ENCODE measurements at places on chromosomes 6 and 20.

DNA sequence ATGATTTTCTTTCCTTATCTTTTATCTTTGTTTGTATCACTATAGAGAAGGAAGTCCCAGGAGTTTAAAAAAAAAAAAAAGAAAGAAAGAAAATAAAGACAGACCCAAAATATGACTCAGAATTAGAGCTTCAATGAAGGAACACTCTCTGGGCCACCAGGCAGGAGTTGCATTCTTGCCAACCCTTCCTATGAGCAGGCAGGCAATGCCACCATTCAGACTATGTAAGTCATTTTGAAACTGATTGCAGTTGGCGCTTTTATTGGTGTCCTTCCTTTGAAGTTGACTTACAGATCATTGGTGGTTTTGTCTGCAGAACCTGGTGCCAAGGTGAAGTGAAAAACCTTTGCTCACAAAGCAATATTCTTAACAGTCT is 50.3 kb downstream of the MYB start:
- DNase-seq, result no peak

DNA sequence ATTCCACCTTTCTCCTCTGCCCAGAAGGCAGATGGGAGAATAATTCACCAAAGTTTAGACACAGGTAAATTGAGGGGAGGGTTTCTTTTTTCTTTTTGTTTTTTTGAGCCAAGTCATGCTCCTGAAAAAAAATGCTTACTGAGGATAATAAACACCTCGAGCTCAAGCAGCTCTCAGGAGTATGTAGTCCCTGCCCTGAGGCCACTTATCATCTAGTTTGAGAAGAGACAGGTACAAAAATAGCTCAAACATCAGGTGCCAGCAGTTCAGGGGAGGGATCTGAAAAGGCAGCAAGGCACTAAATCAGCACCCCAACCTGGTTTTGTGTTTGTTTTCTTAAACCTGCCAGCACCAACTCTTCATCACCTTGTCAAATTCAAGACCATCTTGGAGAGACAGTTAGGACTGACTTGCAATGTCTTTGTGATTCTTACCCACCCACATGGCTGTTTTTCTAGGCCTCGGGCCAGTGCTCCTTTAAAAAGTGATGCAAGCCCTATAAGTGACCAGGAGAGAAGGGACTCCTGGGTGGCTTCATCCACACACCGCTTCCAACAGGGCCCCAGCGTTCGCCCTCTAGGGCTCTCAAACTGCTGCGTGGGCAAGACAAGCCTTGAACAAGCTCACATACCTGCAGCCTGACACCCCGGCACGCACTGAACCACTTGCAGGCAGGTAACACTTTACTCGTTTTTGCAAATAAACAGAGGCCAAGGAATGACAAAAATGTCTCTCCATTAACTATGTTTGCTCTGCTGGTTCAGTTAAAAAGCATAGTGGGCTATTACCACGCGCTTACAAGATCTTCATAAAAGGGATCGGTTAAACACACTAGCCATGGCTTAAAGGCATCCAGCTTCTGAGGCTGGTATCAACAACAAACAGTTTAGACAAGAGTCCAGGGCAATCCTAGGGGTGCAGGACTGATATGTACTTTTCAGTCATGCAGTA is 13.9 kb downstream of the JAG1 start:
- DNase-seq, result no peak

- DNase-seq, result no peak
Observed at GRCh38 chr6:158850807-158851115, 31.6 kb upstream of the EZR start.

GRCh38 chr20:57097245-57097915 is 169.1 kb downstream of the BMP7 start:
- DNase-seq, result no peak

DNA sequence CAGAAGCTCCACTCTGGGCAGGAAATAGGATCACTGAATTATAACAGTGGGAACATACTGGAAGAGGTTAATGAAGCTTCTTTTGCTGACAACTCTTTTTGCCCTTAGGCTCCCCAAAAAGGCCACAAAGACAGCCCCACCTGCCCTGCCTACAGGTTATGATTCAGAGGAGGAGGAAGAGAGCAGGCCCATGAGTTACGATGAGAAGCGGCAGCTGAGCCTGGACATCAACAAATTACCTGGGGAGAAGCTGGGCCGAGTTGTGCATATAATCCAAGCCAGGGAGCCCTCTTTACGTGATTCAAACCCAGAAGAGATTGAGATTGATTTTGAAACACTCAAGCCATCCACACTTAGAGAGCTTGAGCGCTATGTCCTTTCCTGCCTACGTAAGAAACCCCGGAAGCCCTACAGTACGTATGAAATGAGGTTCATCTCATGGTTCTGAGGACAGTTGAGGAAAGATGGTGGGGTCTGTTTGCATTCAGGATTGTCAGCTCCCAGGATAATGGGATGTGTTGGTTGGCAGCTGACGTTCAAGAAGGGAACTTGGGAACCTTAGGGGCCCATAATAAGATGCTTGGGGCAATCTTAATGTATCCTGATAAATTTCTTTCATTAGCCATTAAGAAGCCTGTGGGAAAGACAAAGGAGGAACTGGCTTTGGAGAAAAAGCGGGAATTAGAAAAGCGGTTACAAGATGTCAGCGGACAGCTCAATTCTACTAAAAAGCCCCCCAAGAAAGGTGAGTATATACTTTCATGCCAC is 11.5 kb downstream of the BRD2 start:
- no peak for DNase-seq

GRCh38 chr20:25858495-25859425 is 162.1 kb upstream of the ZNF337 start:
- no peak for DNase-seq

Data from hematopoietic multipotent progenitor cell treated with erythropoietin and hydrocortisone succinate and interleukin-3 and kit ligand, for 8 days (in vitro differentiated cells).